ENCODE measurements at places on chromosomes 7 and 10.

- DNase-seq: no peak
These were observed 57.7 kb upstream of the SPOCK2 start for GRCh38 chr10:72146071-72146470.

DNA sequence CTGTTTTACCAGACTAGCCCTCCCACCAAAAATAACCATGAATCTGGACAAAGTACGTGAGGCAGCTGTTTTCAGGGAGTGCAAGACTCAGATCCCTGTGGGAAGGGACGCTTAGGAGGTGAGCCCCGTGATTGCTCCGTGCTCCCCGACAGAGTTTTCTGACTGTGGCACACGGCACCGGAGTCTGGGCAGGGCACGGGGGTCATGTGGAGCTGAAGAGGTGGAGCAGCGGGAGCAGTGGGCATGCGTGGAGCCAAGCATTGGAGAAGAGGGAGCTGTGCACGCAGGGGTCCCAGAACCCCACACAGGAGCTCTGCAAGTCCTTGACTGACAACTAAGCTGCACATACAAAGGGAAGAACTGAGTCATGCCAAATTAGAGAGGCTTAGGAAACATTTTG, 11.1 kb upstream of the CAMK2B start:
- no peak for DNase-seq

DNA sequence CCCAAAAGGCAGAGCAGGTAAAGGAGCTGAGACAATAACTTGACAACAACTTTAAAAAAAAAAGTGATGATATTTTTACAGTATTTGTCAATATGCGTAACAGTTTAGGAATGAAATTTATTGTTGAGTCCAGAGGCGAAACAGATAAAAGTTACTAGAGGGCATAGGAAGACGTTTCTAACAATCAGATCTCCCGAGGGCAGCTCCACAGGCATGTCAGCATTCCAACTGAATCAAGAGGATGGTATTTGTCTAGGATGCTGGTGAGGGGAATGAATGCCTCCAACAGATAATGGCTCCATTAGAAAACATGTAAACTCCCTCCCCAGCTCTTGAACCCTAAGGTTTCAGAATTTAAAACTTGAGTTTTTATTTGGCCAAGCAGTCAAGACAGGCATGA, 733.9 kb upstream of the SORCS1 start:
- no peak for DNase-seq

- no peak for DNase-seq
These were observed 16.3 kb upstream of the MYL7 start for GRCh38 chr7:44157116-44158080.

GRCh38 chr7:145168879-145169278, 333.0 kb upstream of the TPK1 start:
- DNase-seq: no peak

DNA sequence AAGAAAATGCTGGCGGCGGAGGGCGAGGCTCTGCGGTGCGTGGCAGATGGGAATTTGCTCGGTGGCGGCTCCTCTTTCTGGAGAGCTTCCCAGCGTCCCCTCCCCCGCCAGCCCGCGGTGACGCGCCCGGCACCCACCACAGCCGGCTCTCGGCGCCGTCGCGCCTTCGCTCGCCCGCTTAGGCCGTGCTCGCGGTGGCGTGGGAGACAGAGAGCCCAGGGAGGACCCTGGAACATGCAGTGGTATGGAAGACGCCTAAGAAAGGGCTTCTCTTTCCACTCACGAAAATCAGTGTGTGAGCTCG, 576 bp upstream of the CSGALNACT2 start:
- DNase-seq: peak; percentile 40

- DNase-seq: no peak
These were observed 26.7 kb downstream of the TSPAN14 start for GRCh38 chr10:80480852-80481251.

- DNase-seq: no peak
These were observed 126.5 kb upstream of the UNC5B start for GRCh38 chr10:71085689-71086438.

DNA sequence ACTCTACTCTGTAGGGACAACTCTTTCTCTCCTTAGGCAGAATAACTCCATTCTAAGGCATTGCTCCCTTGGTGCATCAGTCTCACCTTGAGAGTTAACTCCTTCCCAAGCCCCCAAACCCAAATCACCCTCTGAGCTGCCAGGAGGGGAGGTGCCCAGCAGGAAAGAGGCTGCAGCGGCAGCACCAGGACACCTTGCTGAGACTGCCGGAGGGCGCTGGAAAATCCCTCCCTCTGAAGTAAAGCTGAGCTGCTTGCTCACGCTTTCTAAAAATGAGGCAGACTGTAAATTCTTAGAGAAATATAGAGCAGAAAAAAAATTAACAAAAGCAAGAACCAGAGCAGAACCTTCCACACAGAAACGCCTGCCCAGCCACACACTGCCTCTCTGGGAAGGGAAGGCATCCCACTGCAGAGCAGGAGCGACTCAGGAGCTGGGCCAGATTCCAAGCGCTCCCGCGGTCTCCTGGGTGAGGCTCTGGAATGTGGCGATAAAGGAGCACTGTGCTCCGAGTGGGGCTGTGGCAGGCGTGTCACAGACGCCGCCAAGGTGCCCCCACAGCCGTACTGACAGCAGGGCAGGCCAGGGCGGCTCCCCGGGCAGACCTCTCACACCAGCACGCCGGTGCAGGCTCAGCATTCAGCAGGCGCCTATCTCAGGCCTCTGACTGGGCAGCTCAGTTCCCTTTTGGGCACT, 202.1 kb downstream of the TNS3 start:
- DNase-seq: no peak

GRCh38 chr7:12434012-12434642, 30.5 kb upstream of the VWDE start:
- DNase-seq: peak; percentile 3

DNA sequence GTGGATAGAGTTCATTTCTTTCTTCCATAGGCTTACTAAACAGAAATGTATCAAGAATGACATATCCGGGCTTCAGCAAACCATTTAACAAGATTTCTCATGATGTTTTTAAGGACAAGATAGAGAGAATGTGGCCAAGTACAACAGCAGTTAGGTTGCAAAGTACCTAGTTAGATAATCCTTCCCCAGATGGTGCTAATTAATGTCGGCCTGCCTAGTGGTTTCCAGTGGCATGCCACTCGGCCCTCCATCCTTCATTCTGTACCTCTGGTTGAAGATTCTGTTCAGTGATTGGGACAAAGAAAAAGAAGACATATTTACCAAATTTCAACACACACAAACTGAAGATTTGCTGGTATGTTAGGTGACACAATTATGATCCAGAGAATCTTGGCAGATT, 212.1 kb downstream of the MACC1 start:
- DNase-seq: no peak

DNA sequence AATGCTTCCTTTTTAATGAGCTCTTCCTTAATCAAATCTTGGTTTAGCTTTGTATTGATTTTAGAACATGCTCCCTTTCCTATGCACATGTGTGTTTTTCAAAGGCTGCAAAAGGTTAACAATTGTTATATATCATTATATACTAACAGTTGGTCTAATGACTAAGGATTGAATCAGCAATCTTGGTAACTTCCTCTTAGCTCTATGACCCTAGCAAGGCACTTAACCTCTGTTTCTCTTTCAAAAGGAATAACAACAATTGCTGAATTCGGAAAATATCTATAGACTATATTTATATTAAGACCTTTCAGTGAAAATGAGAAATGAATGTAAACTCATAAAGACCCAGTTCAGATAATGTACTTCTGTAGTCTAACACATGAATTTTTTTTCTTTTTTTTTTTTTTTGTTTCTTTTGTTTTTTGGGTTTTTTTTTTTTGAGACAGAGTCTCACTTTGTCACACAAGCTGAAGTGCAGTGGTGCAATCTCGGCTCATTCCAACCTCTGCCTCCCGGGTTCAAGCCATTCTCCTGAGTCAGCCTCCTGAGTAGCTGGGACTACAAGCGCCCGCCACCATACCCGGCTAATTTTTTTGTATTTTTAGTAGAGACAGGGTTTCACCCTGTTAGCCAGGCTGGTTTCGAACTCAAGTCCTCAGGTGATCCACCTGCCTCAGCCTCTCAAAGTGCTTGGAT, 48.8 kb downstream of the HOXA1 start:
- DNase-seq: no peak

DNA sequence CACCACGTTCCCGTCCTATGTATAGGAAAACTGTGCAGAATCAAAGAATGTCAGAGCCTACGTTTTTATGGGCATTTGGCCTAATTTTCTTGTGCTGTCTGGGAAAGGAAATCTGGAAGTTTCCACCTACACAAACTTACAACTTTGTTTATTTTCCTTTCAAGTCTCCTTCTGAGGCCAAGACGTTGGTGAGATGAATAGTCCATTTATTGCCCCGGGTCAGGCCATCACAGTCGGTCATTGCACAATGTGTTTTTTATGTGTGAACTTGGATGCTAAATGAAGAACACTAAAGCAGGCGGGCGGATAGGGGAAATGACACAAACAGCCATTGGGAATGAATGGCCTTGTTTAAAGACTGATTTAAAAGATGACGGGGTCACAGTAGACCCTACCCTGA, 38.6 kb downstream of the TRIL start:
- DNase-seq: no peak

DNA sequence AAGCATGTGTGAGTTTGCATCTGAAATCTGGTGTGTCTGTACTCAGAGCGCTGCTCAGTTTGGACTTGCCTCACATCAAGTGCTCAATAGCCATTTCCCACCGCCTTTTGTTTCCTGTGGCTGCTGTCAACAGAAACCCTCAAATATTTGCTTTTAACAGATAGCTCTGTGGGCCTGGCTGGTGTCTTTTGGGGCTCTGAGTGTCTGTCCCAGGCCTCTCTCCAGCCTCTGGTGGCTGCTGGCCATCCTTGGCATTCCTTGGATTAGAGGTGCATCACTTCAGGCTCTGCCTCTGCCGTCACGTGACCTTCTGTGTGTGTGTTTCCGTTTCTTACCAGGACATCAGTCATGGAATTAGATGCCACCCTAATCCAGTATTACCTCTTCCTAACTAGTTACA, 9.3 kb downstream of the YKT6 start:
- no peak for DNase-seq

GRCh38 chr10:43069211-43069515, 7.7 kb upstream of the RET start:
- DNase-seq: no peak

- DNase-seq: no peak
These were observed 85.1 kb downstream of the MGMT start for GRCh38 chr10:129552119-129552518.

DNA sequence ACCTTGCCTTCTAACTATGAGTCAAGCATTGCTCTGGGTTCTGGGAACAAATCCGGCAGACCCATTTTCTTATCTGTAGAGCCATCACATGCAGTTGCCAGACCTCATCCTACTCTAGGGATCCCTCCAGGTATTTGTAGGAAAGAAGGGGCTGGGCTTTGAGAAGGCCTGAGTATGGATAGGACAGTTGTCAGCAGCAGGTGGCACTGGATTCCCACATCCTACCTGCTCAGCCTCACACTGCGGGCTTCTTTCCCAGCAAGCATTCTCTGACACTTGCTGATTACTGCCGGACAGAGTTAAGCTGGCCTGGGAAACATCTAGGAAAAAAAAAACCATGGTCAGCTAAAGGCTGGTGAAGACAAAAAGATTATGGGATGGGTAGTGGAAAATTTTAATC, 224.1 kb downstream of the CCSER2 start:
- no peak for DNase-seq

- no peak for DNase-seq
These were observed 18.5 kb upstream of the PRKAR1B start for GRCh38 chr7:745431-746154.

- no peak for DNase-seq
These were observed 8.7 kb upstream of the ING3 start for GRCh38 chr7:120941856-120942255.

DNA sequence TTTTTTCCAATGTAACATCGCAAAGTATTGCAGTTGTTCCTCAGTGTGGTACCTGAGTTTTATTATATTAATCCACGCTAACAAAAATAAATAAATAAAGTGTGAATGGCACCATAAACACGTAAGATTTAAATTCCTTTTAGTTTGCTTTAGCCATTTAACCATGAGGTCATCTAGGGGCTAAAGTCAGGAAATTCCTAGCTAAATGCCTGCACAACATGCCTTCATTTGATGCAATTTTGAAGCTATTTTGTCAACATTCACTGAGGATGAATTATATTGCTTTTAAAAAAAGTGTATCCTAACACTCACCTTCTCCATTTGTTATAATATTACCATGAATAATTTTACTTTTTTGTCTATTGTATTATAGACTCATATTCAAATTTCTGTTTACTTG, 714.4 kb downstream of the GATA3 start:
- no peak for DNase-seq

GRCh38 chr7:36486336-36486735, 96.7 kb downstream of the ANLN start:
- DNase-seq: no peak

DNA sequence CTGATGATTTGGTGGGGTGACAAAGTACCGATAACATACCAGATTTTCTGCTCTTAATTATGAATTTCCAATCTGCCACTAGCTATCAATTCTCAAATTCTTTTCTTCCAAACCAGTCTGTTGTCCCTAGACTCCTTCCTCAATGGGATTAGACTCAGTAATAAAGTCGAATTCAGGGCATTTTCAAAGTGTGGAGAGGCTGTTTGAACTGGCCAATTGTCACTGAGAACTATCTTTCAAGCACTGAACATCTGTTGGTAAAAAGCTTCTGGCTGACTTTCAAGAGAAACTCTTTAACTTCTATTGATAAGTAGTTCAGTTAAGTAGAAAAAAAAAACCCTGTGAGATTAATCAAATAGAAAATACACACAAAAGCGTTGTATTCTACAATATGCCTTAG, 108.9 kb downstream of the SAMD9 start:
- DNase-seq: no peak

DNA sequence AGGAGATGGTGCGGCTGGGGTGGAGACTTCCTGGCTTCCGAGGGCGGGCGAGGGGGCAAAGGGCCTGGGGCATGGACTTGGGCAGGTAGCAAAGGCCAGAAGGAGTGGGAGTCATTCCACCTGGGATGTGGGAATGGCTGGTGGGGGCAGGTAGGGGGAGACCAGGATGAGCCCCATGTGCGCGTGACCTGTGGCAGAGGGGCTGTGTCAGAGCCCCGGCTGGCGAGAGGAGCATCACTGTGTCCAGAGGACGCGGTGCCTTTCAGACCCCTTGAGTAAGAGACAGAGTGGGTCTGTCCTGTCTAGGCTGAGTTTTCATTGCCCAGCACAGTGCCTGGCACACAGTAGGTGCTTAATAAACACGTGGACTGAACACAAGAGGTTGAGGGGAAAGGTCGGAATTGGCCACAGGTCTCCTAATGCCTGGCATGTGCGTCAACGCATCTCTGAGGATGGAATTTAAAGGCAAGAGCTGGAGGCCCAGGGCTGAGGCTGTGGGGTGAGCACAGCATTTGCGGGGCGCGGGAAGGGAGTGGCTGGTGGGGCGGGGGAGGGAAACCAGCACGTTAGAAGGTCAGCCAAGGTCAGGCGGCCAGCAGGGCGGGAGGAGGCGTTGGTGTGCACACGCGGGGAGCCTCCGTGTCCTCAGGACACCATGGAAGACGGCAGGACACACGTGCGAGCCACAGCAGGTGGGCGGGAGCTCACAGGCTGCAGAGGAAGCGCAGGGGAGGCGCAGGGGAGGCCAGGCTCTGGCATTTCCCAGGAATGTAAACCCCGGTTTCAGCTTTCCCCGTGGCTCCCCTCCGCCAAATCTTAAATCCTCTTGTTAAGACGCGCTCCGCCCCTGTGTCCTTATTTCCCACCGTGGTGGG, 51.8 kb downstream of the CUX1 start:
- DNase-seq: peak; percentile 39
